CD14-positive monocyte (primary cell): ENCODE measurements at places on chromosomes 3 and 15. TPM values are rescaled to one million over a fixed set of nuclear protein-coding genes. Genes with fewer than 3 reads are reported as not detected.

The ASB14 gene
- not detected for polyA plus RNA-seq

The NEO1 gene
- polyA plus RNA-seq: 0.06 TPM

The RTP3 gene
- not detected for polyA plus RNA-seq

The FAM3D gene
- polyA plus RNA-seq: 0.28 and 0.74 TPM in 2 replicates

The TLR9 gene
- polyA plus RNA-seq: not detected

The INKA1 gene
- 0.43 and 1.3 TPM in 2 replicates for polyA plus RNA-seq

The TBL1XR1 gene
- 8.8 and 18.3 TPM in 2 replicates for polyA plus RNA-seq

The PIF1 gene
- polyA plus RNA-seq: 0.13 TPM

The CLDN18 gene
- not detected for polyA plus RNA-seq

The PSTPIP1 gene
- 85.9 TPM for polyA plus RNA-seq

The C2CD4A gene
- polyA plus RNA-seq: not detected in 2 replicates

The FANCI gene
- polyA plus RNA-seq: 1.5 TPM

- DNase-seq: no peak
Observed at GRCh38 chr3:53132347-53132746, 2.1 kb upstream of the RFT1 start.

GRCh38 chr3:41997702-41998550 lies 36.0 kb upstream of the ULK4 start:
- DNase-seq: peak; percentile 13

DNA sequence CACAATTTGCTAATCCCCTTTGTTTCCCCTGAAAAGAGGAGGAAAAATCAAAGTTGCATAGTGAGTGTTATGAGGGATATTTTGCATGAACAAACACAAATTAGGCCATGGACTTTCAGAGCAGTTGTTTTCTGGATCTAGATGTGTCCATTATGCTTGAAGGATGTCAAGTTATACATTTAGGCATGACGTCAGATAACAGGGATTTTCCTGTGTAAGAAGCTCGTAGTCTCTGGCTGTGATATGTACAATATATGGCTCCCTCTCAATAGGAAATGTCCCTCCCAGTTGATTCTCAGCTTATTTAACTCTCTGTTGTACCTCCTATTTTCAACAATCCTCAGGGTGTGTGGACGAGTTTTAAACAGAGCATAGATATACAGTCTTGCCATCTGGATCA lies 171.0 kb downstream of the RBMS3 start:
- no peak for DNase-seq

- no peak for DNase-seq
Observed at GRCh38 chr3:180409883-180410282, 192.1 kb upstream of the TTC14 start.

DNA sequence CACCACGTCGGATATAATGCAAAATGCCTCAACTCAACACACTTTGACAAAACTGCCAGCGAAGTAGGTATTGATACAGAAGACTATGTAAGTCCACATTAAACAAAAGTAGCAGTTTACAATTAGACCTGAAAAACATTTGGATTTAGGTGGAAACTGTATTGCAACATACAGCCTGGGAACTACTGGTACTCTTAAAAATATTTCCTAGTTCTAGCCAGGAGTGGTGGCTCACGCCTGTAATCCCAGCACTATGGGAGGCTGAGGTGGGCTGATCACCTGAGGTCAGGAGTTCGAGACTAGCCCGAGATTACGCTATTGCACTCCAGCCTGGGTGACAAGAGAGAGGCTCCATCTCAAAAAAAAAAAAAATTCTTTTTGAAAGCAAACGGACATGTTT lies 246.2 kb downstream of the ZBTB20 start:
- no peak for DNase-seq

DNA sequence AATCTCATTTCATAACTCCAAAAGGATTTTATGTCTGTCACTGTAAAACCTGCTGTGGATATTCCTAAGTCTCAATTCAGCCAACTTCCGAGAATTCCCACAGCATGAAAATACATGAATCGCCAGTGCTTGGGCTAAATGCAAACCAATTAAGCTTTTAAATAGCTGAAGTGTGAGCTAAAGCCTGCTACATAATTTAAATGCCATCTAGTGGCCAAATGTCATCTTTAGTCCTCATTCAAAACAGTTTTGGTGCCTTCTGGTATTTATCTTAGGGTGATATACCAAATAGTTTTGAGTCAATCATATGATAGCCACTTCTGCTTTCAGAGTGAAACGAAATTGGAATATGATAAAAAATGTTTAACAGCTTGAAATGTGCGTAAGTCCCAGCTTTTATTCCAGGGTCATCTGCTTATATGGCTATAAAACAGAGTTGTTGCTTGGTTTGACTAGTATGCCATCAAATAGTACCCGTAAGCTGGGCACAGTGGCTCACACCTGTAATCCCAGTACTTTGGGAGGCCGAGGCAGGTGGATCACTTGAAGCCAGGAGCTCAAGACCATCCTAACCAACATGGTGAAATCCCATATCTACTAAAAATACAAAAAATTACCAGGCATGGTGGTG lies 41.8 kb upstream of the CCNL1 start:
- DNase-seq: peak; percentile 24

DNA sequence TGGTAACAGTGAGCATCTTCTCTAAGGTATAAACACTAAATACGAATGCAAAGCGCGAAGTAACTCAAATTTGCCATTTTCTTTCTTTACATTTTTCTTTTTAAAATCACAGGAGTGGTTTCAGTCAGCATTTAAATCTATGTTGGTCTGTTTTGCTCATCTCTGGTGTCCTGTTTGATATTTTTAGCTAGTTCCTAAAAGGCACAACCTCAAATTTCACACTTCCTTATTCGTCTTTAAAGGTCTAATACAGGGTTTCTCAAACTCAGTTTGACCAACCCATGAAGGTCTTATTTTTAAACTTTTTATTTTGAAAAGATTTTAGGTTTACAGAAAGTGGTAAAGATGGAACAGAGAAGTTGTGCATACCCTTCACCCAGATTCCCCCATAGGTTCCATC lies 201.1 kb downstream of the MAGI1 start:
- no peak for DNase-seq

DNA sequence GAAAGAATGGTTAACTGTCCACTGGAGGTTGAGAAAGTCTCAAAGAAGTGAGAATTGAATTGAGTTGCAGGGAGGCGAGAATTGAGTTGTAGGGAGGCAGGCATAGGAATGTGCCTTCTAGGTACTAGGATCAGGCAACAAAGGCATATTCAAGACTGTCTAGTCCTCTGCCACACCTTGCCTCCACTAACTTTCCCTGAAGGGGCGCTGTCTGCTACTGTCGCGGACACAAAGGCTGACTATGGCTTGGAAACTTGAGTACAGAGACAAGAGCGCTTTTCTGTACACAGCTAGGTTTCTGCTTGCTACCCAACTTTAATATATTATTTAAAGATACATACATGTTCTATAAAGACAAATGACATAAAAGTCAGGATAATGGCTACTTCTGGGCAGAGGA lies 10.4 kb upstream of the FBXL22 start:
- no peak for DNase-seq

DNA sequence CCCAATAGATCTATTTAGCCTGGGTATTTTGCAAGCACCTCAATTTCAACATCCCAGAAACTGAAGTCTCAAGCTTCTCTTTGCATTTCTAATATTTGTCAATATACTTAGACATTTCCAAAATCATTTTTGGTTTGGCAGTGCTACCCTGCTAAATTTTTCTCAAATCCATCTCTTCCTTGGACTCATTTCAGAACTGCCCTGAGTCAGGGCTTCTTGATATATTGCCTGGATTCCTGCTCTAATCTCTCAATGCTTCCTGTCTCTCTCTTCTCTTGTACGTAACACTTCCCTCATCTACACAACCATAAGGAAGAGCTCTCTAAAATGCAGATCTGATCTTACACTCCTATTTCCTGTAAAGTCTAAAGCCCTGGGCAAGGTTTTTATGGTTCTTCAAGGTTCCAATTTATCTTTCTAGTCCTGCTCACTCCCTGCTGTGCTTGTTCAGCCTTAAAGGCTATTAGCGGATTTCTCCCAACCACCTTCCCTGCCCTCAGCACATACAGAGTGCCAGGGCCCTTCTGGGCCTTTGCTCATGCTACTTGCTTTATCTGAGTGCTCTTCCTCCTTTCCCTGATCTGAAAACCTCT lies 53.0 kb upstream of the MME start:
- peak; percentile 37 for DNase-seq

- DNase-seq: no peak
Observed at GRCh38 chr3:112781599-112781998, 65.1 kb downstream of the CD200R1L start.

DNA sequence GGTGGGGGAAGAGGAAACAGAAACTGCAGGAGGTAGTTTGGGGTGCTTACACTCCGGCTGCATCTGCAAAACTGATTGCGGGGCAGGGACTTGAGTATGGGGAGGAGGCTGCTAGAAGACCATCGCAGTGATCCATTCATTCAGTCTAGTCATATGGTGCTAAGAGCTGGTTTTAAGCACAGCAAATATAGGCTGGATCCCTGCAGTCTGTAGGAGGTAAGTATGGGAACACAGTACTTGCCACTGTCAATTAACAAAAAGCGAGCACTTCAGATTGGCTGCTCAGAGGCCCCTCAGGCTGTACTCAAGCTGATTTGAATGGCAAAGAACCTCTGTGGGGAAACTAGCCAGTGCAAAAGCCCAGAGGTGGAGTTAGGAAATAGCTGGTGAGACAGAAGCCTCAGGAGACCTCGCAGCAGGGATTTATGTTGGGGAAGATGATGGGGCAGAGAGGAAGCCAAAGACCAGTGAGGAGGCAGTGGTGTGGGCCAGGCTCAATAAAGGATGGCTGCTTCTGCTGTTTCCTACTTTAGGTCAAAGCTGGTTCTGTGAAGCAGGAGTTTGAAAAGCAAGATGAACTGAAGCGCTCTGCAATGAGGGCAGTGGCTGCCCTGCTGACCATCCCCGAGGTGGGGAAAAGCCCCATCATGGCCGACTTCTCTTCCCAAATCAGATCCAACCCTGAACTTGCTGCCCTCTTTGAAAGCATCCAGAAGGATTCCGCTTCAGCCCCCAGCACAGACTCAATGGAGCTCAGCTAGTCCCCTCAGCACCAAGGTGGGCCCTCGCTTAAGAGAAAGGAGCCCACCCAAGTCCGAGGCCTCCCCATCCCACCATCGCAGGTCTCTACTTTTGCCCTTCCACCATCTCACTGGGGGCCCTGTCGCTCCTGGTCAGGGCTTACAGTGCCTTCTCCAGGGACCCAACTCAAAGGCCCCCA lies 7.9 kb downstream of the RPL32 start:
- no peak for DNase-seq

DNA sequence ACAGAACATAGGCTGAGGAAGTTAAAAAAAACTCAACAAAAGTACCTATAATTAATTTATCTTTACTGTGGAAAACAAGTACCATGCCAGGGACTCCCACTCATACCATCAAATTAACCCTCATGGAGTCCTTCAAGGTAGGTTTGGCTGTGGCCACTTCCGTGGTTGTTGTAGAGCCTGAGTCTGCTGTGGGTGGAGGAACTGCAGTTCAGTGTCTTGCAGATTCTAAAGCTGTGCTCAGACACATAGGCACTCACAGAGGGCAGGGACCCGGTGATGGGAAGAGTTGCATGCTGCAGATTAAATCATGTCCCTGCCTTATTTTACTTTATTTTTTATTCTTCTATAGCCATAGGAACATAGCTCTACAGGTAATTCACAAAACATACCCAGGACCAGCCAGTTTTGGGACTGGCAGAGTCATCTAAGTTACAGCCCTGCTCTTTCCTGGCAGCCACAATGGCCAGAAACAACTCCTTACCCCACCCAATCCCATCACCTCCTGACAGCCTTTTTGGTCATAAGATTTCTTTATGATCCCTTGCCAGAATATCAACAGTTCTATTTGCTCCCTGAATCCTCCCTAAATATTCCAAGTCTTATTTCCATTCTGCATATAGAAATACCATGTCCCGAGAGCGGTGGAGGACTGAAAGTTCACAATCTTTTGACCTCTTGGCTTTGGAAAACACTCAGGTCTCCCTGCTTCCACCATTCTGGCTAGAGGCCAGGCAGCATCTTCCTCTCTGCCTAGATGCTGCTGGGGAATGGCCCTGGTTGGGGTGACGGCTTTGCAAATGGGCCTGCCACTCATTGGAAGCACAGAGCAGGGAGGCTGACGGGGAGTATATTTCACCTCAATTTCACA lies 193.7 kb downstream of the CHST2 start:
- no peak for DNase-seq

- DNase-seq: no peak
Observed at GRCh38 chr15:75163150-75163564, 38.5 kb upstream of the C15orf39 start.

GRCh38 chr3:39882111-39882510 lies 72.7 kb downstream of the MYRIP start:
- DNase-seq: no peak

DNA sequence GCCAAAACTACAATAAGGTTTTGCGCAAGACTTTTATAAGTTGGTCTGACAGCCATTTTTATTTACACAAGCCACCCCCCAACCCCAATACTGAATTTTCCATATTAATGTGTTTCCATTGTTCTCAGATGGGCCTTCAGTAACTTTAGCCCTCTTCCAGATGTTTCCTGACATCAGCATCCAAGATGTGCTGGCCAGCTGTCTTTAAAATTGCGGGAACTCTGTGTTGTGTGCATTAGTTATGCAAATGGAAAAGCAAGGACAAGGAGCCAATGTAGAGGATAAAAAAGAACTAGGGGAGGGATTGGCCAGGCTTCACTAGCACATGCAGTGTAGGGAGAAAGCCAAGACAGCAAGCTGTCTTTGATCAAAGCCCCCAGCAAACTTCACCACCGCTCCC lies 45.4 kb downstream of the COMMD2 start:
- DNase-seq: no peak
